Right renal cortex interstitium (tissue), 3 donors: ENCODE measurements at places on chromosomes 11 and 22. TPM values are rescaled to one million over a fixed set of nuclear protein-coding genes. Genes with fewer than 3 reads are reported as not detected.

- no peak for DNase-seq
These were observed 28.2 kb downstream of the MPPED1 start for GRCh38 chr22:43440104-43440387.

DNA sequence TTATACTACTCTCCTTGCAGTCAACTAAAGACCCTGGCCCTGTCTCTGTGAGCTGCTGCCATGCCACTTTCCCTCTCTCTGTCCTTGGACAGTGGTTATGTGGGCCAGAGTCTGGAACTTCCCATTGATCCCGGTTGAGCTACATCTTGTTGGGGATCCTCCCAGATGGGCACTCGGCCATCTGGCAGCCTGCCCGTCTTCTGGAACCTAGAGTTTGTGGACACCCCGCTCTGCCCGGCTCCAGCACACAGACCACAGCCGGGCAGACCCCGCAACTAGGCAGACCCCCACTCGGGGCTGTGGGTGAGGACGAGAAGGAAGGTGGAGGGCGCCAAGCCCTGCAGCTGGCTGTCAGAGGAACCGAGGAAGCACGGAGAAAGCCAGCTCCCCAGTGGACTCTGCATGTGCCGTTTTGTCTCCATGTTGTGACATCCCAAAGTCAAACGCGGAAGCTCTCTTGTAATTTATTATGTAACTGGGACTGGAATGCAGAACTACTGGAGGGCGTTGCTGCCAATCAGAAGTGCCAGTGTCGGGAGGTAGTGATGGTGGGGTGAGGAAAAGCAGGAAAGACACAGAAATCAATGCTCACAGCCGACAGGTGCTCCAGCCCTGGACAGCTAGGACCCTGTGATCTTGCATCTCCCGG is 207.7 kb downstream of the CEP164 start:
- DNase-seq, result no peak

DNA sequence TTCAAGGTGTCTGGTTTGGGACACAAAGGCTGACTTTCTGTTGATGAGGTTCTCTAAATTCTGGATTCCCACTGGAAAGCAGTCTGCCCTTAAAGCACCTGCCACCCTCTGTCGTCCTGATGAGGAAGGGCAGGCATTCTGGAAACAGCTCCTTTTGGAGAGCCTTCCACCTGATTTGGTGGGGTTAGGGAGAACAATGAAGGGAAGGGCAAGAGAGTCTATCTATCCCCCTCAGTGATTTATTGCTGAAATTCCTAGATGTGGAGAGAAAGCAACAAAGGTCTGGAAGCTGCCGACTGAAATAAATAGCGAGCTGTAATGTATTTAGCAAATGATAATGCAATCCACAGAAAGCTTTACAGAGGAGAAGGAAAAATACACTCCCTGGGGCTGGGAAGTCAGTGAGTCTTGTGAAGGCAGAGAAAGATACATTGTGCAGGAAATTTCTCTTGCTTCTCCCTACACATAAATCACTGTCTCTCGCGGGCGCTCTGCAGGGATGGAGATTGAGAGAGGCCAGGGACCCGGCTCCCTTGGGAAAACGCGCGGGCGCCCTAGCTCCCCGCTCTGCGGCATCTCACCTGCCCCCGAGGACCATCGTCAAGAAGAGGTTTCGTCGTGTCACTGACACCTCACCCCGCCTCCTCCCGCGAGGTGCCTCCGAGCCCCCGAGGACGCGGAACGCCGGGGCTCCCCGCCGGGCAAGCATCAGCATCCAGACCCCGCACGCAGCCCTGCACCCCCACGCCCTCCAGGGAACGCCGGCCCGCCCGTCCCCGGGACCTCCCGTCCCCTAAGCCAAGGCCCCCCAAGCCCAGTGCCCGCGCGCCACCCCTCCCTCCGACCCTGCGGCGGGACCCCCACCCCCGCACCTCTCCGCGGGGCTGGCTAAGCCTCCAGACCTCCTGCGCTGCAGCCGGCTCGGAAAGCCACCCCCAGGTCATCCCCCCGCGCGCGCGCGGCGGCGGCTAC is 673 bp downstream of the CDON start:
- DNase-seq, result no peak

GRCh38 chr11:68582416-68583040 is 101.8 kb upstream of the GAL start:
- DNase-seq, result no peak

- DNase-seq, result no peak
These were observed at the start of gene SULT4A1 for GRCh38 chr22:43862074-43862881. Gene SULT4A1, minus strand, starts transcription at chr22:43862513. Its CDS starts 131 bp downstream, at chr22:43862382.

DNA sequence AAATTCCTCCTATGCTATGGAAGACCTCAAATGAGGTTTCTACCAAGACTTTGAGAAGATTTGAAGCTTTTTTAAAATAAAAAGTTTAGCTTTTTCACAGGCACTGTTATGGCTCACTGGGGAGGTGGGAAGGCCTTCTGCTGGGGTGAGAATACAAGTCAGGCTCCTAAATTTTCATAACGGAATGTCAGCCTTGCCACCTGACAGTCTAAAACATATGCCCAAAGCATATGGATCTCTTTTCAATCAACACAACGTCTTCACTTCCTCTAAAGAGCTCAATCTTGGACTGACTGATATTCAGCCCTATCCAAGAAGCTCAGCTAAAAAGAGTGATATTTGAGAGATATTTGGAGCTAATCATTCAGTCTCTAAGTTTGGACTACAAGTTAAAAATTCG is 57.1 kb upstream of the LIN7C start:
- DNase-seq, result no peak

DNA sequence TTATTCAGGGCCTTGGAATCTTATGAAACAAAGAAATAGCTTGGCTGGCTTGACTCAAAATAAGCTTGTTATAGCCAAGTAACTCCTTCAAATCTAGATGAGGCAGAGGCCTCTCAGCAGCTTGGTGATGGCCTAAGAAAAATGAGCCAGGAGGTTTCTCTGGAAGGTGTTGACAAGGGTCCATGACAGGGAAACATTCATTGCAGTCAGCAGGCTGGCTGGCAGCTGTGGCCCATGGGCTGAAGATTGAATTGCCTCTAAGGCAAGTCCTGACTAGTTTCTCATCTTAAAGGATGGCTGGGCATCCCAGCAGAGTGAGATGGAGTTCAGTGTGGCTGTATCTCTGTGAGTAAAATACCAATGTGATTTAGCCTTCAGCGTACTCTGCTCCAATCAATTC is 441.0 kb downstream of the NELL1 start:
- no peak for DNase-seq

- no peak for DNase-seq
These were observed 91.0 kb upstream of the CARD18 start for GRCh38 chr11:105230586-105230985.

DNA sequence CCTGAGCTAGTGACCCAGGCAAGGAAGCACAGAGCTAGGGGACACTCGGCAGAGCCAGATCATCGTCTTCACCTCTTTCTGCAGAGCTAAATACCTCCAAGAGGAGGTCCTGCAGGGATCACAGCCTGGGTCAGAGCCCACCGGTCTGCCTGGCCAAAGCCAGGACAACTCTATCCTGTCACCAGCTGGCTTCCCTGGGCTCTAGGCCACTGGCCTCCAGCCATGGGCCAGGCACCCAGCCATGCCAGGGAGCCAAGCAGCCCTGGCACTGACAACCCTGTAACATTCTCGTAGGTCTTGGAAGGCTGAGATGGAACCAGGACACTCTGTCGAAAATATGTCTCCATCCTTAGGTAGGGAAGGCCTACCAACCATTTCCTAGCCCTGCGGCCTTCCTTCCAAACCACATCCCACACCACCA is 270.1 kb downstream of the BUD13 start:
- DNase-seq, result no peak

DNA sequence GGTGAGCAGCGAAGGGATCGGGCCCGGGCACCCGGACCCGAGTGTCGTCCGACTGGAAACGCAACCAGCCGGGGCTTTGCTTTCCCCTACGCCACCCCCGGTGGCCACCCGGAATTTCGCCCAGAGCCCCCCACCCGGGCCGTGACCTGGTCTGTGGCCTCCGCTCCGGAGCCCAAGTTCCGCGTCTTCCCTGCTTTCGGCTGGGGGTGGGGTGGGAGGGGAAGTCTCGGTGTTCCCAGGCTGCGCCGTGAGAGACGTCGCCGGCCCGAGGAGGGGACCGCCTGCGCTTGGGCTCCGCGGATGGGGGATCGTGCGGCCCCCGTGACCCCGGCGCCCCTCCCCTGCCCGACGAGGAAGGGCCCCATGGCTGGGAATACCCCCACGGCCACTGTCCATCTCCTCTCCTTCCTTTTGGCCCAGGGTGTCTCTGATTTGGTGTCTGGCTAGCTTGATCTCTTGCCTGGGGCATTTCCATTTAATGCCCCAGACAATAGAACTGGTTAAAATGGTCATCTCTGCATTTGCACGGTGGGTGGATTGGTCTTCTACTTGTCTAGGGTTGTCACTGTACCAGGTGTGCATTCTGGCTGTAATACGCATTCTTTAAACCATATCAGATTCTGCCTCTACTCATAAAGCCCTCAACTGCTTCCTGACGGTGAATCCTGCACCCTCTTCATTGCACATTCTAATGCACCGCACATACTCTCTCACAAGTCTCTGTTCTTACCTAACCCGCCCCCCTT is 789 bp downstream of the SIK2 start:
- no peak for DNase-seq

DNA sequence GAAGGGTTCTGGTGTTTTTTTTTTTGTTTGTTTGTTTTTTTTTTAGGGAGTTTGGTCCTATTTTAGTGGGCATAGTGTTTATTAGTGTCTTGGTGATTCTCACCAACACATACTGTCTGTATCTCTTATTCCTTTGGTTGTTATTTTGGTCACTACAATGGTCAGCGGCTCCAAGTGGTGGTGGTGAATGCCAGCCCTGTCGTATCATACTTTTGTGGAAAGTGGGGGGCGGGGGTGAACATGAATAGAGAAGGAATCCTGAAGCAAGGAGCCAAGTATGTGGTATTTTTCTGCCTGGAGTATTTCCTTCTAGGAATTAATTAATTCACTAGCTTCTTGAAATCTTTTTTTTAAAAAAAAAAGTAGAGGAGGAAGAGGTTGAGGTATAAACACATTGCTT is 79.6 kb downstream of the GRK3 start:
- DNase-seq, result no peak

DNA sequence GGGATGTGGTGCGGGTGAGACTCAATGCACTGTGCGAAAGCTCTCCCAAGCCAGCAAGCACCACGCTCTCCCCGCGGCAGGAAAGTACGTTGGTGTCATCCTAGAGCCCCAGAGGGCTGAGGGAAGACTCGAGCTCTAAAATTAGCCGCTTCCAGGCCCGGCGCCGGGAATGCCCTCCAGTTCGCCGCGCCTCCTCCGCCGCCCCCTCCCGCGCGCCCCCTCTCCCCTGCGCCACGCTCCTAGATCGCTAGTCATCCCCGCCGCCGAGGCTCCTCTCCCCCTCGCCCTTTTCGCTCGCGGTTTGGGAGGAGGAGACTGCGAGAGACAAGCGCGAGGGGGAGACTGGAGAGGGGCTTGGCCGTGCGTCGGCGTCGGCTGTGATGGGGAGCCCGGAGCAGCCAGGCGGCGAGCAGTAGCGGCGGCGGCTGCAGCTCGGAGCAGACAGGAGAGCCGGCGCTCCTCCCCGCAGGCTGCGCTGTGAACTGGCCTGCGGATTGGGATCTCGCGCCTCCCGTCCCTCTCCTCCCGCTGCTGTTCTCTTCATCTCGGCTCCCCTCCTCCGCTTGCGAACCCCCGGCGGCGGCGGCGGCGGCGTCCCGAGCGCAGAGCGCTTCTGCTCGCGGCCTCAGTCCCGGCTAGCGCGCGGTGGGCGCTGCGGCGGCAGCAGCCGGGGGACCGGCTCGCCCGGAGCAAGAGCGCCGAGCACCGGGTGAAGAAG is at the start of gene FAT3:
Gene FAT3 (plus strand): TSS at position 412 of the 718 bp plus-strand sequence. CDS start 127,295 bp downstream, outside the sequence.
- DNase-seq, result peak; percentile 48

- DNase-seq, result peak; percentile 61
These were observed 1.3 kb upstream of the STX3 start for GRCh38 chr11:59753650-59754493.

- DNase-seq, result no peak
These were observed 21.9 kb upstream of the OR2AT4 start for GRCh38 chr11:75118577-75118976.

GRCh38 chr11:20205807-20206206 is 45.5 kb upstream of the DBX1 start:
- no peak for DNase-seq

GRCh38 chr11:72361321-72361720 is 73.0 kb downstream of the CLPB start:
- DNase-seq, result no peak

GRCh38 chr11:73585834-73586575 is 11.9 kb downstream of the FAM168A start:
- no peak for DNase-seq

- DNase-seq, result no peak
These were observed 528 bp upstream of the ARRB1 start for GRCh38 chr11:75351791-75352587.

- no peak for DNase-seq
These were observed 26.3 kb downstream of the RNF141 start for GRCh38 chr11:10514709-10515108.

DNA sequence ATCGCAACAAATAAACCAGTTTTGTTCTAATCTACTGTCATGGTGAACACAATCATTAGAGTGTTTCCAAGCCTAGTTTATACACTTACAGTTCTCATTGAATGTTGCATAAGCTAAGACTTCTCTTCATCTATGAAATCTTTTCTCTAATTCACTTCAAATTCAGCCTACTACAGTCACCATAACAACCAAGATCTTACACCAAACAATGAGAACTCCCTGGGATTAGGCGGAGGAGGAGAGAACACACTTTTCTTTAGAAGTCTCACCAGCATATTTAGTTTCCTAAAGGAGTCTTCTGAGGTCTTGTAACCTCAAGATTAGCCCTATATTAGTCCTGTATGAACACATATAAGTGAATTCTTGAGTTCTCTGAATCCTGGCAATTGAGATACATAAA is 1889.7 kb downstream of the LRRC4C start:
- no peak for DNase-seq

- DNase-seq, result no peak
These were observed at the start of gene P2RX6 for GRCh38 chr22:21014726-21015465. Gene P2RX6, plus strand, starts transcription at chr22:21015165. Its CDS starts 10 bp downstream, at chr22:21015175.

DNA sequence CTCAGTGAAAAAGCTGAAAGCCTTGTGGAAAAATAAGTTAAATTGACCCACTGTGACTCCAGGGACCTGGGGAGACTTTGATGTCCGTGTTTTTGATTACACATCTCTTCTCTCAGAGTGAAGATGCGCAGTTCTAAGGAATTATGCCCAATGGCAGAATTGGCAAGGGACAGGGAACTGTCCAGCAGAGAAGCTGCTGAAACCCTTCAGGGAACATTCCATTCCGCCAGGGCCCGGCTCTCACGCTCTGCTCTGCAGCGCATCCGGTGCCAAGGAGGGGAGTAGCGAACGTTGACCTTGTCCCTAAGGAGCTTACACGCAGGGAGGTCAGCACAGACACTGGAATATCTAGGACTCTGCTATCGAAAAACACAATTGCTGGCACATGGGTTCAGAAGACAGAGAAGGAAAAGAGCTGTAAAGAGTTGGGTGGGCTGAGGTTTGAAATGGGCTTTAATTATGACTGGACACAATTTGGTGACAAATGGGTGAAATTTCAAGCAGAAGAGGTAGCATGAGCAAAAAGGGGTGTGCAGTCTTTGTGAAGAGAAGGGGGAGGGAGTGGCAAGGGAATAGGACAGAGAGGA is 64.5 kb upstream of the B3GAT1 start:
- peak; percentile 36 for DNase-seq

- no peak for DNase-seq
These were observed 1.7 kb downstream of the SBF1 start for GRCh38 chr22:50473088-50473487.

The PLAAT5 gene
- 0.42 TPM for polyA plus RNA-seq

The OVCH2 gene
- polyA plus RNA-seq, result 8.0 TPM

The CECR2 gene
- polyA plus RNA-seq, result 10.9 TPM

The SYCE3 gene
- polyA plus RNA-seq, result 0.61 TPM

The APOA5 gene
- not detected for polyA plus RNA-seq

The MMP8 gene
- polyA plus RNA-seq, result not detected

The PGM2L1 gene
- 3.6 TPM for polyA plus RNA-seq

The PLA2G3 gene
- polyA plus RNA-seq, result 0.10 TPM

The GSTT2B gene
- polyA plus RNA-seq, result 17.0 TPM

The GAS2 gene
- polyA plus RNA-seq, result 12.7 TPM

The TMEM86A gene
- 8.1 TPM for polyA plus RNA-seq
